WTC11 (cell line): ENCODE measurements at places on chromosomes 12 and 14. TPM values are rescaled to one million over a fixed set of nuclear protein-coding genes. Genes with fewer than 3 reads are reported as not detected.

The NTS gene
- total RNA-seq = 21.9 to 22.5 TPM (median 22.1 TPM) in 3 replicates

GRCh38 chr12:96033549-96034389 is 1.6 kb downstream of the LTA4H start:
- H3K4me1 ChIP-seq = peaks cover 6% of the 10 kb centered on the region
- no peak overlapping the region for H3K27ac ChIP-seq
- DNase-seq = no peak
- H3K4me3 ChIP-seq = no peak overlapping the region
- no peaks in the 10 kb centered on the region for H3K27me3 ChIP-seq

The DCP1B gene
- 19.4 to 25.1 TPM (median 23.3 TPM) in 3 replicates for total RNA-seq

GRCh38 chr12:29131539-29131938 is 17.5 kb upstream of the FAR2 start:
- no peak overlapping the region for H3K27ac ChIP-seq
- H3K36me3 ChIP-seq = peaks cover 21% of the 10 kb centered on the region
- H3K4me1 ChIP-seq = peaks cover 29% of the 10 kb centered on the region
- no peak for DNase-seq

DNA sequence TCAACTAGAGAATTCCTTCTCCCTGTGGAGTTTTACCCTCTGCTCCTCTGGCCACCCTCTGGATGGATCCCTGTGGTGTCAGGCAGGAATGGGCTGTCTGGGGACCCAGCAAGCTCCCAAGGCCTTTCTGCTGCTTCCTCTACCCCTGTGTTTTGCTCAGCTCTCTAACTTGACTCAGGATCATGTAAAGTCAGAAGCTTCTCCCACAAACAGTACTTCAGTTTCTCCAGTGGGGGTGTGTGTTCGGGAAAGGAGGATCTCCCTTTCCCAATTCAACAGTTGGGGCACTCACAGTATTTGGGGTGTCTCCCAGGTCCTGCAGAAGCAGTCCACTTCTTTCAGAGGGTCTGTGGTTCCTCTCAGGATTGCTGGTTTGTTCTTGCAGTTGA is 162.4 kb upstream of the NUDT4 start:
- no peak overlapping the region for H3K4me3 ChIP-seq
- no peak overlapping the region for H3K27ac ChIP-seq

DNA sequence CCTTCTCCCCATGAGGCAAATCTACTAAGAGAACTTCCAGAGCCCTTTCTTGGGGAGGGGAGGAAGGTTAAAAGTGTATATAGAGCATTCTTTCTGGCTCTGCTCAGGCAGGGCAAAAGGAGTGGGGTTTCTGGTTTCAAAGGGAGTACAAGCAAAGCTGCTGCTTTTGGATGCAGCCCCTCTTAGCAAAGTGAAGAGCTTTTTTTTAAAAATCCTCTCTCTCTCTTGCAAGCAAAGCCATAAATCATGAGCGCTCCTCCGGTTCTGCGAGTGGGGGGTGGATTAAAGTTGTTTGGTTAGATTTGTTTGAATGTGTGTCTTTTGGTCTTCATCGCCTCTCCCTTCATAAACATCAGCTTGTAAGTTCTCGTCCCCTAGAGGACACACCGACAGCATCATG is 546.6 kb upstream of the TBX3 start:
- H3K4me1 ChIP-seq = peaks cover 12% of the 10 kb centered on the region
- no peak overlapping the region for H3K4me3 ChIP-seq
- DNase-seq = no peak
- no peaks in the 10 kb centered on the region for H3K36me3 ChIP-seq

The PTPRO gene
- total RNA-seq = 0.57 to 1.1 TPM (median 1.0 TPM) in 3 replicates

GRCh38 chr14:55702511-55702910 is 122.5 kb downstream of the KTN1 start:
- H3K4me3 ChIP-seq = no peak overlapping the region
- no peaks in the 10 kb centered on the region for H3K27me3 ChIP-seq
- H3K36me3 ChIP-seq = peaks cover 8% of the 10 kb centered on the region
- no peak overlapping the region for H3K27ac ChIP-seq

DNA sequence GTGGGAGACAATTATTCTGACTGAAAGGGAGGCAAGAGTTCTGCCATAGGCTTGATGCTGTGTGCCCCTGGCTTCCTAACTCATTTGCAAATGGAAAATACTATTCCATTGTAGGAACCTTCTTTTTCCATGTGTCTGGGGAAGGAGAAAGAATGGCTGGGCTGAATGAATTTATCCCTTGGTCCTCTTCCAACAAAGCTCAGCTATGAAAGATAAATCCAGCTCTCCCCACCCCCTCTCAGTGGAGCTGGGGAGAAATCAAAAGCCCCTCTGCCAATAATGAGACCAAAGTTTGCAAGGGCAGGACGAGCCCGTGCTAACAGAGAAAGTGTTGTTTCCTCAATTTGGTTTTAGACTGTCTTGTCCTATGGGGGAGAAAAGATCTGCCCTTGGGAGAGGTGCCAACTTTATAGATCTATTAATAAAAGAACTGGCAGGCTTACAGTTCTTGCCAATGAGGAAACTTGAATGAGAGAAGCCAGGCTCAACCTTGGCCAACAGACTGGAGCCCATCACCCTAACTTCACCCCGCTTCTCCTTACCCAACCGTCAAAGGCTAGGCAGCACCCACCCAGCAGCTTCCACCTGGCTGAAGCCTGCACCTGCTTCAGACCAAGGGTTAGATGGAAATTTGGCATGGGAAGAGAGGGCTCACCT is 8.9 kb upstream of the TCL1B start:
- H3K36me3 ChIP-seq = peaks cover 11% of the 10 kb centered on the region
- H3K4me1 ChIP-seq = peaks cover 22% of the 10 kb centered on the region
- H3K27me3 ChIP-seq = peaks cover 18% of the 10 kb centered on the region
- no peak overlapping the region for H3K4me3 ChIP-seq
- DNase-seq = no peak

- no peak for DNase-seq
- no peaks in the 10 kb centered on the region for H3K27me3 ChIP-seq
- no peak overlapping the region for H3K4me3 ChIP-seq
- no peaks in the 10 kb centered on the region for H3K36me3 ChIP-seq
- no peak overlapping the region for H3K27ac ChIP-seq
Measured at GRCh38 chr14:61836807-61837206, 74.6 kb downstream of the SNAPC1 start.

DNA sequence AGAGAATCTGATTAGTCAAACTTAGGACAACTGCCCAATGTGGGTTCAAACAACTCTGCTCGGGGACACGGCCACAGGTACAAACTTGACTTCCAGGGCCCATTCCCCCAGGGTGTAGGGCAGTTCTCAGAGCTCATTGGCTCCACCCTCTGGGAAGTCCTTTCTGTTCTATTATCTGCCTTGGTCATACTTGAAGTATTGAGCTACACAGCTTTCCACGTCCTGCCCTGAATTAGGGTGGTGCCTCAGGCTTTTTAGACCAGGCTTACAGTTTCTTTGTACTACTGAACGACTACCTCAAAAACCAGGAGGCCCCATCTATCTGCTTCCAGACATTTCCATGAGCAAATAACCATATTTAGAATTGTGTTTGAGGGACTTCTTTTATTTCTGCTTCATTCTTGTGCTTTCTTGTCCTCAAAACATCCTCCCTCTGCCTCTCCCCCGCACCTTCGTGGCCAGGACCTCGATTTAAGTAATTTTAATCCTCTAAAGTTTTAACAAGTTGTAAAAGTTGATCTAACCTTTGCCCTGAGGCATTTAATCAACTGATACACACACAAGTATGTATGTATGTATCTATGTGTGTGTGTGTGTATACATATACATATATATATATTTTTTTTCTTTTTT is 281.7 kb upstream of the AMIGO2 start:
- H3K36me3 ChIP-seq = no peaks in the 10 kb centered on the region
- H3K27ac ChIP-seq = no peak overlapping the region
- H3K4me3 ChIP-seq = no peak overlapping the region
- no peaks in the 10 kb centered on the region for H3K27me3 ChIP-seq

- no peak for DNase-seq
- H3K4me1 ChIP-seq = no peaks in the 10 kb centered on the region
- H3K4me3 ChIP-seq = no peak overlapping the region
- H3K36me3 ChIP-seq = peaks cover 16% of the 10 kb centered on the region
Measured at GRCh38 chr12:39354955-39355354, 88.0 kb downstream of the KIF21A start.

DNA sequence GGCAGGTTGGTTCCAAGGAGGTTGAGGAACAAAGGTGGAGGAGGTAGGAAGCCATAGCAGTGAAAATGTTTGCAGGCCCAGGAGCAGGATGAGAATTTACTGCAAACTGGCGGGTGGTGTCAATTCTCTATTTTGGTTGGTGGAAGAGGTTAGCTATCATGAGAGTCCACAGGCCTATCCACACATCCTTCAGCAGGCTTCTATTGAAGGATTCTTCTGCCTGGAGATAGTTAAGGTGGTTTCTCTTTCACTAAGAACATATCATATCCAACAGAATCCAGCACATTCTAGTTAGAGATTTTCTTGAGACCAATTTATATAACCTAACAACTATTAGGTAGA is 68.9 kb upstream of the DYRK2 start:
- no peak overlapping the region for H3K27ac ChIP-seq
- H3K27me3 ChIP-seq = no peaks in the 10 kb centered on the region
- no peaks in the 10 kb centered on the region for H3K36me3 ChIP-seq

GRCh38 chr12:49041881-49042484 is 18.6 kb downstream of the KMT2D start:
- H3K27me3 ChIP-seq = no peaks in the 10 kb centered on the region
- no peak for DNase-seq
- peaks cover 74% of the 10 kb centered on the region for H3K36me3 ChIP-seq
- H3K4me1 ChIP-seq = no peaks in the 10 kb centered on the region

DNA sequence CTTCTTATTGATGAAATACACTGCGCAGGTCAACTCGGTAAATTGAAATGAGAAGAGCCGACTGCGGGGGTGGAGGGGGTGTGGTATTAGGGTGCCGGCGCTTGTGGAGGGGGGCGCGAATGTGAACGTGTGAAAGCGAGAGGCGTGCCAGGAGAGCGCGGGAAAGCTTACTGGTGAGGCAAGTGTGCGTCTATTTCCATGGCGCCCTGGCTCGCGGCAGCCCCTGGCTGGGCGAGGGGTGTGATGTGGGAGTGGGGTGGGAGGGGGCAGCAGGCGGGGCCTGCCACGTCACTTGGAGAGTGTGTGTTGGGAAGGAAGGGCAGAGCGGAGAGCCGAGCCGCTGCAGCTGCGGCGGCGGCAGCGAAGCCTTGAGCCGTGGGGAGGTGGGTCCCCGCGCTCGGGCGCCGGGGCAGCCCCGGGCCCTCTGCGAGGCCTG is 88.8 kb downstream of the GALNT8 start:
- H3K4me3 ChIP-seq = peak overlapping the region; percentile 68
- peak; percentile 69 for DNase-seq
- peaks cover 12% of the 10 kb centered on the region for H3K36me3 ChIP-seq
- peaks cover 13% of the 10 kb centered on the region; the same call in 1 of the 2 replicates for H3K4me1 ChIP-seq

The KITLG gene
- total RNA-seq = 8.1 to 12.5 TPM (median 8.9 TPM) in 3 replicates

DNA sequence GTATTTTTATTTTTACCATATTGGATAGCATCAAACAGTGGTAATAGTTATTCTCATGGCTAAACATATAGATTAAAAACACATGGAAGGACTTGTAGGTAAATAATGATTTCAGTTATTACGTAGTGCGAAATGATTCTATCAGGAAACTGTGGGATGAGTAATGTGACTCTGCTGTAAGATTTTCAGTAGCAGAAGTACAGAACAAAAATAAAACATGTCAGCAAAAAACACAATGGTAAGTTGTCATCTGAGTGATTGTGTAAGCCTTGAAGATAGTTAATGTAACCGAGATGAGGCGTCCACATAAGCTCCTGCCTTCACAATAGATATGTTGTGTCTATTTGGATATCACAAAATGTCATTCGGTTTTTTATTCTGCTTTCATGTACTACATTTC is 99.8 kb downstream of the BORCS5 start:
- H3K36me3 ChIP-seq = no peaks in the 10 kb centered on the region
- no peak for DNase-seq
- no peaks in the 10 kb centered on the region for H3K27me3 ChIP-seq
- H3K4me3 ChIP-seq = no peak overlapping the region
- H3K4me1 ChIP-seq = peaks cover 19% of the 10 kb centered on the region

DNA sequence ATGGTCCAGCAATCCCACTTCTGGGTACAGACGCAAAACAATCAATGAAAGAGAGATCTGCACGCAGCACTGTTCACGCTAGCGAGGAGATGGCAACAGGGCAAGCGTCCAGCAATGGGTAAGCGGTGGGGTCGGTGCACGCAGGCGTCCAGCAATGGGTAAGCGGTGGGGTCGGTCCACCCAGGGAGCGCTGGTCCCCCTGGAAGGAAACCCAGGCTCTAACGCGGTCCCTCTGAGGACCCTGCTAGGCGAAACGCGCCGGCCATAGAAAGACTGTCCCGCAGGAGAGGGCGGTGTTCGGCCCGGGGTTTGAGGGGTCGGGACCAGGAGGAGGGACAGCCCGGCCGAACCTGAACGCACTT is 618 bp upstream of the PGAM5 start:
- DNase-seq = peak; percentile 44
- peaks cover 11% of the 10 kb centered on the region; the same call in 1 of the 2 replicates for H3K4me1 ChIP-seq
- H3K4me3 ChIP-seq = peak overlapping the region; percentile 90
- no peaks in the 10 kb centered on the region for H3K27me3 ChIP-seq
- peak overlapping the region; percentile 81 for H3K27ac ChIP-seq

GRCh38 chr12:57735952-57736740 is 2.4 kb downstream of the AGAP2 start:
- peak overlapping the region; percentile 75 for H3K4me3 ChIP-seq
- H3K27ac ChIP-seq = no peak overlapping the region
- peaks cover 95% of the 10 kb centered on the region for H3K27me3 ChIP-seq
- H3K4me1 ChIP-seq = peaks cover 25% of the 10 kb centered on the region
- peak; percentile 80 for DNase-seq

GRCh38 chr14:87142551-87143211 is 850.3 kb downstream of the GALC start:
- no peak overlapping the region for H3K4me3 ChIP-seq
- no peaks in the 10 kb centered on the region for H3K36me3 ChIP-seq
- no peak for DNase-seq
- no peak overlapping the region for H3K27ac ChIP-seq
- H3K27me3 ChIP-seq = peaks cover 53% of the 10 kb centered on the region

The PRKAG1 gene
- 37.9 to 41.6 TPM (median 38.0 TPM) in 3 replicates for total RNA-seq

- no peak for DNase-seq
- peaks cover 42% of the 10 kb centered on the region for H3K4me1 ChIP-seq
- peaks cover 25% of the 10 kb centered on the region for H3K36me3 ChIP-seq
- peaks cover 20% of the 10 kb centered on the region for H3K27me3 ChIP-seq
- H3K4me3 ChIP-seq = peak overlapping the region; percentile 65
Measured at GRCh38 chr14:64541261-64541971, 875 bp downstream of the HSPA2 start.

- DNase-seq = no peak
- H3K4me3 ChIP-seq = no peak overlapping the region
- H3K36me3 ChIP-seq = no peaks in the 10 kb centered on the region
Measured at GRCh38 chr12:66744461-66744860, 65.6 kb upstream of the GRIP1 start.

GRCh38 chr12:68163560-68164081 is 4.1 kb upstream of the IFNG start:
- no peak overlapping the region for H3K27ac ChIP-seq
- H3K4me1 ChIP-seq = no peaks in the 10 kb centered on the region
- no peak for DNase-seq
- no peaks in the 10 kb centered on the region for H3K36me3 ChIP-seq

DNA sequence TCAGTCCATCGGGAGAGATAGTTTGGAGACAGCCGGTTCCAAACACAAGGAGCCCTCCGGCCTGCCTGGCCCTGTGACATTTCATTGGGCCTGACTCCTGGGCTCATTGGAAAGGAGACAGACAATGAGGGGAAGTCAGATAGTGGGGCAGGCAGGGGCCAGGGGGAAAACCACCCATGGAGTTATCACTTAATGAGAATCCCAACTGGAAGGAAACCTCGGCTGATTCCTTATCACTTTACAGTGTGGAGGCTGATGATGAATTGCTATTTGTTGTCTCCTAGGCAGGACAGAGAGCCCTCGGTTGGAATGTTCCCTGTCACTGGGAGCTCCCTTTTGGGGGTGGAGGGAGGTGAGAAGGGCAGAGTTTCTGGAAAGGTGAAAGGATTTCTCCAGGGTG is 44.4 kb downstream of the TBX5 start:
- no peaks in the 10 kb centered on the region for H3K27me3 ChIP-seq
- H3K27ac ChIP-seq = no peak overlapping the region
- no peak overlapping the region for H3K4me3 ChIP-seq
- peaks cover 8% of the 10 kb centered on the region for H3K36me3 ChIP-seq
